ENCODE measurements at places on chromosomes 13 and 19.
A peak's percentile ranks its signal among the peaks of the same experiment; 100 is the strongest.

DNA sequence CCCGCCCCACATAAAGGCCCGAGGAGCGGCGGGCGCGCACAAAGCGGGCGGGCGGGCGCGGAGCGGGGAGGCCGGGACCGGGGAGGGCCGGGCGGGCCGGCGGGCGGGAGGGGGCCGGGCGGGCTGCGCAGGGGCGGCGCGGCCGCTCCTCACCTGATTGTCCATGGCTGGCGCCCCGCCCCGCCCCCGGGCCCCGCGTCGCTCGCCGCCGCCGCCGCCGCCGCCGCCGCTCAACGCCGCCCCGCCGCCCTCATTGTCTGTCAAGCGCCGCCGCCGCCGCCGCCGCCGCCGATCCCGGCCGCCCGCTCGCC is 200 bp downstream of the MLLT1 start:
- peak overlapping the region; percentile 74 for H3K4me3 ChIP-seq
- peaks cover 12% of the 10 kb centered on the region for H3K4me1 ChIP-seq
- no peak for DNase-seq
- peaks cover 13% of the 10 kb centered on the region for H3K36me3 ChIP-seq

GRCh38 chr13:73935991-73936390 is 198.2 kb downstream of the KLF12 start:
- no peaks in the 10 kb centered on the region for H3K36me3 ChIP-seq
- H3K4me3 ChIP-seq: no peak overlapping the region
- no peaks in the 10 kb centered on the region for H3K27me3 ChIP-seq
- no peak for DNase-seq
- H3K27ac ChIP-seq: no peak overlapping the region

GRCh38 chr13:74986609-74987008 is 495.4 kb downstream of the TBC1D4 start:
- DNase-seq: no peak
- no peak overlapping the region for H3K4me3 ChIP-seq
- no peaks in the 10 kb centered on the region for H3K4me1 ChIP-seq
- no peaks in the 10 kb centered on the region for H3K27me3 ChIP-seq

DNA sequence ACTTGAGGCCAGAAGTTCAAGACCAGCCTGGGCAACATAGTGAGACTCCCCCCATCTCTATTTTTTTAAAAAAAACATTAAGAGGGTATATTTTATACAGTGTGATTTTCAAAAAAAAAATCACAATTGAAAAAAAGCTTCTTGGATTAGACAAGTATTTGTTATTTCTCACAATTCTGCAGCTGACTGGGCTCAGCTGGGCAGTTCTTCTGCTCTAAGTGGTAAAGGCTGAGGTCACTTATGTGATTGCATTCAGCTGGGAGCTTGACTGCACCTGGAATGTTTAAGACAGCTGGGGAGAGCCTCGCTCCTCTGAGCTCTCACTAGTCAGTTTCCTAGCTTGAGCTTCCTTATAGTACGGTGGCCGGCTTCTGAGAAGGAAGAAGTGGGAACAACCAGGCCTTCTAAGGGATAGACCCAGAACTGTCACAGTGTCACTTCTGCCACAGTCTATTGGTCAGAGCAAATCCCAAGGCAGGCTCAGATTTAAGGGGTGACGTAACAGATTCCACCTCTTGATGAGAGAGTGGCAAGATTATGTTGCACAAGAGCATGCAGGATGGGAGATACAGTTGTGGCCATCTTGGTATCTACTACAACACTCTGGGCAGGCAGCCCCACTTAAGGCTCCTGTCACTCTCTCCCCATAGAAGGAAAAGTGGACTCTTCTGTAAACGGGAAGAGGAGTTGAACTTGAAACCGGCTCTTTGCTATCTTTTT is 19.7 kb upstream of the IRGC start:
- H3K27ac ChIP-seq: no peak overlapping the region
- no peak overlapping the region for H3K4me3 ChIP-seq
- H3K36me3 ChIP-seq: peaks cover 13% of the 10 kb centered on the region
- peaks cover 23% of the 10 kb centered on the region for H3K4me1 ChIP-seq
- H3K27me3 ChIP-seq: no peaks in the 10 kb centered on the region

GRCh38 chr13:54004026-54004699 is 975.5 kb downstream of the OLFM4 start:
- H3K4me1 ChIP-seq: no peaks in the 10 kb centered on the region
- H3K27me3 ChIP-seq: no peaks in the 10 kb centered on the region
- no peak overlapping the region for H3K27ac ChIP-seq
- H3K36me3 ChIP-seq: no peaks in the 10 kb centered on the region
- DNase-seq: no peak
